Mammary microvascular endothelial cell (primary cell): ENCODE measurements at places on chromosomes 1 and 21. TPM values are rescaled to one million over a fixed set of nuclear protein-coding genes. Genes with fewer than 3 reads are reported as not detected.

Gene FAM72B
- total RNA-seq = 3.9 and 4.8 TPM in 2 replicates

Gene LYPLAL1
- total RNA-seq = 17.4 and 20.9 TPM in 2 replicates

Gene HJV
- not detected in 2 replicates for total RNA-seq

Gene TMEM82
- not detected in 2 replicates for total RNA-seq

Gene COL9A2
- 0.10 TPM in 1 of 2 replicates, not detected in the other for total RNA-seq

Gene WNT4
- not detected in 2 replicates for total RNA-seq

Gene PDZK1
- not detected in 2 replicates for total RNA-seq

Gene GNG4
- total RNA-seq = 0.07 TPM in 1 of 2 replicates, not detected in the other

Gene TRIM45
- total RNA-seq = 0.27 and 2.1 TPM in 2 replicates

Gene LCE2B
- not detected in 2 replicates for total RNA-seq

Gene FCGR1A
- total RNA-seq = not detected in 2 replicates

Gene CR1
- under 0.01 TPM in 1 of 2 replicates, not detected in the other for total RNA-seq

Gene DISP1
- 1.1 TPM in 2 replicates for total RNA-seq

Gene LIPI
- not detected in 2 replicates for total RNA-seq

Gene CAP1
- total RNA-seq = 536 and 540 TPM in 2 replicates

Gene CDCA8
- total RNA-seq = 31.5 and 34.0 TPM in 2 replicates

Gene CD53
- not detected in 2 replicates for total RNA-seq

Gene PAQR6
- total RNA-seq = 0.20 TPM in 1 of 2 replicates, not detected in the other

Gene BCAN
- total RNA-seq = not detected in 2 replicates

Gene CLDN14
- 1.9 and 2.7 TPM in 2 replicates for total RNA-seq

Gene S100A12
- total RNA-seq = not detected in 2 replicates

Gene NPPB
- 0.47 TPM in 1 of 2 replicates, not detected in the other for total RNA-seq

Gene FAM43B
- total RNA-seq = not detected in 2 replicates

Gene DISC1
- 5.5 and 5.8 TPM in 2 replicates for total RNA-seq

Gene NUDT17
- 4.1 and 5.9 TPM in 2 replicates for total RNA-seq

Gene CTSS
- 72.3 and 80.2 TPM in 2 replicates for total RNA-seq

Gene CLCNKB
- not detected in 2 replicates for total RNA-seq

Gene MATN1
- not detected in 2 replicates for total RNA-seq

Gene GPR25
- not detected in 2 replicates for total RNA-seq

Gene POU3F1
- 1.3 TPM in 1 of 2 replicates, not detected in the other for total RNA-seq

Gene OR2G6
- not detected in 2 replicates for total RNA-seq

Gene RPE65
- not detected in 2 replicates for total RNA-seq

Gene GNG12
- total RNA-seq = 185 and 195 TPM in 2 replicates

Gene NTNG1
- total RNA-seq = 0.94 and 2.7 TPM in 2 replicates

Gene KCNT2
- total RNA-seq = 0.13 TPM in 1 of 2 replicates, not detected in the other

Gene FCER1G
- not detected in 2 replicates for total RNA-seq

Gene C1orf185
- not detected in 2 replicates for total RNA-seq

Gene INSRR
- not detected in 2 replicates for total RNA-seq

Gene WDR47
- 12.0 and 12.5 TPM in 2 replicates for total RNA-seq

Gene LRRN2
- 0.05 and 0.07 TPM in 2 replicates for total RNA-seq

Gene GBP6
- not detected in 2 replicates for total RNA-seq

Gene IKBKE
- 11.9 and 12.9 TPM in 2 replicates for total RNA-seq

Gene DPT
- total RNA-seq = not detected in 2 replicates

Gene GPR37L1
- total RNA-seq = not detected in 2 replicates

Gene UTP11
- total RNA-seq = 59.7 and 75.2 TPM in 2 replicates

Gene CD1B
- not detected in 2 replicates for total RNA-seq

Gene EPHA10
- total RNA-seq = not detected in 2 replicates

Gene CD247
- not detected in 2 replicates for total RNA-seq

Gene KIF17
- 25.2 and 28.1 TPM in 2 replicates for total RNA-seq

Gene CFAP298
- total RNA-seq = 35.1 and 40.8 TPM in 2 replicates
